NCI-H82 (cell line): ENCODE measurements at places on chromosomes 7 and 10.

GRCh38 chr7:134468054-134468453 is 9.2 kb upstream of the AKR1B1 start:
- DNase-seq, result no peak

GRCh38 chr10:58241346-58241745 is 26.3 kb downstream of the IPMK start:
- no peak for DNase-seq

GRCh38 chr10:112092519-112092918 is 91.0 kb downstream of the GPAM start:
- no peak for DNase-seq

DNA sequence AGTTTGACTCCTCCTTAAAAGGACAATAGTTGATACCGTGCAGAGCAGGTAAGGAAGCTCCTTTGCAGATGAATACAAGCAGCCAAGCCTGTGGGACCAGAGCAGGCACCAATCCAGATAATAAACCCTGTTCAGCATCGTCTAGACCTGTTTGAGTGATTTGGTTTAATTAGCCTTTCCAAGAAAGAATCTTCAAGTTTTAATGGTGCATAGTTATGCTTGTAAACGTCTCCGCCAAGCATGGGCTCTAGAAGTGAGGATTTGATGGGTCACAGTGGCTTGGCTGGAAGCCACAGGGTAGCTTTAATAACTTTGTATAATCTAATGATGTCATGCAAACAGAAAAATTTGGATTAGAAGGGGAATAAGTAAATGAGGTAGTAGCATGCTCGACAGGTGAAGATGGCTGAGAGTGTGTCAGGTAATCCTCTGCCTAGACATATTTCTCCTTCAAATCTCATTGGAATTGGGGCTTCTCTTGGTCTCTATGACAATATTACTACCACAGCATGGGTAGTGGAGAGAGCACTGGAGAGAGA is 188.4 kb downstream of the DYNC1I1 start:
- DNase-seq, result no peak
